ENCODE measurements at places on chromosomes 11 and 22.

DNA sequence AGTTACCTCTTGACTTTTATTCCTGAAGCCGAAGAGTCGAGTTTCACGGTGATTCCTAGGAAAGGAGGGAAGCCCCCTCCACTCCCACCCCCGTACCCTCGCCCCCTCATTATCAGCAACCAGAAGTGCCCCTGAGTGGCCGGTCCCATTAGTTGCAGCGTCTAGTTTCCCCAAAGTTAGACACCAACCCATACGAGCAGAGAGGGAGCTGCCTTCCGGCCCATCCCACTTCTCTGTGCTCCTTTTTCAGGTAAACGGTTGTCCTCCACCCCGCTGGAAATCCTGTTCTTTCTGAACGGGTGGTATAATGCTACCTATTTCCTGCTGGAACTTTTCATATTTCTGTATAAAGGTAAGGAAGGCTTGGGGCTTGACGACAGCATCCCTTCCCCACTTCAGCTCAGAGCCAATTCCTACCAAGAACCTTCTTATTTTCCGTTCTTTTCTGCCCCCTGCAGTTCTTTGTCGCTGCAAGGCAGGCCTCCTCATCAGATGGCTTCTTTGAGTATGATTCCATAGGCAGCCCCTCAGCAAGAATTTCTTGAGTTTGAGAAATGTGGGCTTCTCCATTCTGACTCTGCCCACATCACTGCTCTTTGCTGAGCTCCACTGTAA, 701 bp downstream of the TMEM216 start:
- DNase-seq, result no peak

DNA sequence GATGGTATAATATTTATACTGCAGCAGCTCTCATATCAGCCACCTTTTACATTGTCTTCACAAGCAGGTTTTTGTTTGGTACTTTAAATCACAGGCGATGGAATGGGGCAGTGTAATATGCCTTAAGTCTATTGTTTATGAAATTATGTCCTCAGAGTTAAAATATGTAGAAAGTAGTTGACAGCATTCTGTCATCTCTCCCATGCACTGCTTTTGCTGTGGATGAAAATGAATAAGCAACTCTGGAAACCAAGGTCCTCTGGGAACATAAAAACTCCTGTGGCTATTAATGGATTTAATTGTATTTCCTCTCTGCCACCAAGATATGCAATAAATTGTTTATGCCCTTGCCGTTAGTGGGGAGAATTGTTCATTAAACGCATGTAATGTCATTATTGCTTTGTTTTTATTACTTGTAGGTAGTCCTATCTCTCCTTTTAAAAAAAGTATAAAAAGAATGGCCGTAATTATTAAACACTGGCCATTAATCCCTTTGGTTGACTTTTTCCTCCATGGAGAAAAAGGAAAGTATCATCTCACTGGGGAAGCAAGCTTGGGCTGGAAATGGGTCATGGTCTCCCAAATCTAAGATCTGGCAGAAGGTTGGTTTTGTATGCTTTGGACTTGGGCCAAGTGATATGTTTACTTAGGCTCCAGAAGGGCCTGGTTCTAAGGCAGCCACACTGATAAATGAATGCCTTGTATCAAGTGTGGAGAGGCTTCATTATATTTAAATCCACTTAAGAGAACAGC, 13.1 kb downstream of the PACS1 start:
- DNase-seq, result peak; percentile 49

GRCh38 chr22:45208993-45209838, 31.5 kb downstream of the KIAA0930 start:
- no peak for DNase-seq

DNA sequence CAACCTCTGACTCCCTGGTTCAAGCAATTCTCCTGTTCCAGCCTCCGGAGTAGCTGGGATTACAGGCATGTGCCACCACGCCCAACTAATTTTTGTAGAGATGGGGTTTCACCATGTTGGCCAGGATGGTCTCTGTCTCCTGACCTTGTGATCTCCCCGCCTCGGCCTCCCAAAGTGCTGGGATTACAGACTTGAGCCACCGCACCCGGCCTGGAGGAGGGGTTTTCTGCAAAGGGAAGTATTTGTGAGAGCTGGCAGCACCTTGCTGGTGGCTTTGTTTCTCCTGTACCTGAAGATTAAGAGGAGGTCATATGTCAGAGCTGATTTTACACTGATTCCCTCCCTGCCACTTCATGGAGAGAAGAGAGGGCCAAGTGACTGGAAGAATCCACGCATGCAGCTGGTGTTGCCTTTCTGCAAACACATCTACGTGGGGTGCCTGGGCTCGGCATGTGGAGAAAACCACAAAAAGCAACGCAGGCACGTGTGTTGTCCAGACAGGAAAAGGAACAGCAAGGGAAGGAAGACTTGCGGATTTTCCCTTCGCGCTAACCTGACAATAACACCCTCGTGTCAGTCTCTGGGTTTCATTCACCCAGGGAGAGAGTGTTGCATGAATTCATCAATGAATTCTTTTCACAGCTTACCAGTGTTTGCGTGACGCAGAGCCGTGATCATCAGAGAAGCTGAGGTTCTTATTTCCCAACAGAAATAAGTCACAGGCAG, 61.9 kb downstream of the TSPAN18 start:
- no peak for DNase-seq

DNA sequence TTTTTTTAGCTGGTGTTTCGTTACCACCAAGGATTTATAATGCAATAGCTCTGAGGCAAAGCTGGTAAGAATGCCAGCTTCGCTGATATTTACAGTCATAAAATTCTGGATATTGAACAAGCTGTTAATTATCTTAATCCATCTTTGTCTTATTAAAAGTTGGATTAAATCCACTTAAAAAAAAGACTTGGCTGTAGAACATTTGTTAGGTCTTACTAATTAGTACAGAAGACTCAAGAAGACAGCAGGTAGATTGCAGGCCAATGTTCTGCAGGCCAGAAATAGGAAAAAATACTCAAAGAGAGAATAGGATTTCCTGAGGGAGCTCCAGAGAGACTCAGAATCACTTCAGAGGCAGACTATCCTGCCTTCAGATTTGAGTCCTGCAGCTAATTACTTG, 7.5 kb downstream of the ROBO4 start:
- DNase-seq, result no peak

DNA sequence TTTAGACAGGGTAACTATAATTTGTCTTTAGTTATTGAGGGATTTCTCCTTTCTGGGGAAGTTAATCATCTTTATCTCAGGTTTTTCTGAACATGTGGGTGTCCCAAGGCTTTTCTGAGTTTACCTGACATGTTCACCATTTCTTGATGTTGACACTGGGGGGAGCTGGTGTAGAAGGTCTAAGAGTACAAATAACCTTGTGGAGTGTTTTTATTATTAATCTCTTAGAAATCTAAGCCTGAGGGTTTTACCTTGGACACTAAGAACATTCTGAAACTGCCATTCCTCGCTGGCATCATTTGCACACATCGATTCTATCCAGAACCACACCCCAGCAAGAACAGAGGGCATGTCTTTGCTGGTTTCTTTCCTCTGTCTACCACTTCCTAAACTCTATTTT, 15.6 kb upstream of the C11orf91 start:
- DNase-seq, result no peak

DNA sequence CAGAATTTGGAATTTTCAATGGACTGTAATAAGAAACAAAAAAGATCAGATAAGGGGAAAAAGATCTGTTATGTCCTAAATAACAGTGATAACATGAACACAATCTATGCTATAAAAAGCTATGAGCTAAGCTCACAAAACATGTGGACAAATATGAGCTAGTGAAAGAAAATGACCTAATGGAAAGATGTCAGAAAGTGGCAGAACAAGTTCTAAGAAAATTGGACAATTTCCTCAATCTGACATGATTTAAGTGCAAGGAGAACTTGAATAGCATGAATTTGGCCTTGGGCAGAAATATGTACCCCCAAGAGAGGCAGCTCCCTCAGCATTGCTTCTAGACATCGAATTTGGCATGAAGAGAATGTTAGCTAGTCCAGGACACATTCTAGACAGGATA, 212.0 kb upstream of the PGR start:
- DNase-seq, result no peak

DNA sequence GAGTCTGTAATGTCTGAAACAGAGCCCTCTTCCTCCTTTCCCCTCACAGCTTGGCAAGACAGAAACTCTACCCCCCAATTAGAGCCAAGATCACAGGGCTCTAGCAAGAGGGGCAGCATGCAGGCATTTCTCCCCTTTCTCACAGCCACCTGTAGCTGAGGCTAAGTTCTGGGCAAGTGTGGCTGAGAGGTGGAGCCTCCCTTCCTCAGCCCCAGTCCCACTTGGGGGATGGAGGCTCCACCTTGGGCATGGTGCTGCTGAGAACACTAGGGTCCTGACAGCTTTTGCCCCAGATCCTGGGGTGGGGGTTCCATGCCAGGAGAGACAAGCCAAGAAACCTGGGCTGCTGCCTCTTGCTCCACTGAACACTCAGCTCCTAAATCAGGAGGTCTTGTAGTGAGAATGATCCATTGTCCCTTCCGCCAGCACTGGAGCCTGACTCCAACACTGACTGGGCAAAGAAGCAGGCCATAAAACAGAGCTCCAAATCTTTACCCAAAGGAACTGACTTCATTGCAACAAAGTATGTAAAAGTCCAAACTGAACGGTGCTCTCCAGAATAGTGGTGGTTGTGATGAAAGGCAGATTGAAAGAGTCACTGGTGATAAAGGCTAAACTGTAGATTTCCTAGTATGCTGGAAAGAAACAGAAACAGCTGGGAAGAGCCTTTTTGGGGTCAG, 25.6 kb downstream of the NARS2 start:
- no peak for DNase-seq

GRCh38 chr22:18950141-18950540, 14.0 kb upstream of the PRODH start:
- no peak for DNase-seq

DNA sequence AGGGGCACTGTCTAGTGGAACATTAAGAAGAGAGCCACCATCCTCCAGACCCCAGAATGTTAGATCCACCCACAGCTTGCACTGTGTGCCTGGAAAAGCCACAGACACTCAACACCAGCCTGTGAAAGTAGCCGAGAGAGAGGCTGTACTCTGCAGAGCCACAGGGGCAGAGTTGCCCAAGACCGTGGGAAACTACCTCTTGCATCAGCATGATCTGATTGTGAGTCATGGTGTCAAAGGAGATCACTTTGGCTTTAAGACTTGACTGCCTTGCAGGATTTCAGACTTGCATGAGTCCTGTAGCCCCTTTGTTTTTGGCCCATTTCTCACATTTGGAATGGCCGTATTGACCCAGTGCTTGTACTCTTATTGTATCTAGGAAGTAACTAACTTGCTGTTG, 115.9 kb upstream of the CCDC179 start:
- no peak for DNase-seq

DNA sequence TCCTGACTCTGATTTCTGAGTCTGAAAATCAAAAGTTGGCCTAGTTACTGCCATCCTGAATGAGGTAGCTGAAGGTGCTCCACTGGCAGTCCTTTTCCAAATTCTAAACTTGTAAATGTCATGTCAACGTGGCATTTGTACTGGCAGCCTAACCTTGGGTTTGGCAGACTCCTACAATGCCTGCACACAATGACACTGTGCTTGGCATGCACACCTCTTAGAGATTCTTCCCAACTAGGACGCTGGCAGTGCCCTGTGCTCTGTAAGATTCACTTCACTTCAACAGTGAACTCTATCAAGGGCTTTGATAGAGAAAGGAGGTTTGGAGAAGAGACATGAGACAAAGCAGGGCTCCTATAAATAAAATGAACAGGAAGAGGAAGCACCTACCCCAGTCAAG, 21.9 kb upstream of the PPP2R1B start:
- no peak for DNase-seq

- no peak for DNase-seq
Measured at GRCh38 chr11:118016104-118016503, 29.9 kb downstream of the IL10RA start.

DNA sequence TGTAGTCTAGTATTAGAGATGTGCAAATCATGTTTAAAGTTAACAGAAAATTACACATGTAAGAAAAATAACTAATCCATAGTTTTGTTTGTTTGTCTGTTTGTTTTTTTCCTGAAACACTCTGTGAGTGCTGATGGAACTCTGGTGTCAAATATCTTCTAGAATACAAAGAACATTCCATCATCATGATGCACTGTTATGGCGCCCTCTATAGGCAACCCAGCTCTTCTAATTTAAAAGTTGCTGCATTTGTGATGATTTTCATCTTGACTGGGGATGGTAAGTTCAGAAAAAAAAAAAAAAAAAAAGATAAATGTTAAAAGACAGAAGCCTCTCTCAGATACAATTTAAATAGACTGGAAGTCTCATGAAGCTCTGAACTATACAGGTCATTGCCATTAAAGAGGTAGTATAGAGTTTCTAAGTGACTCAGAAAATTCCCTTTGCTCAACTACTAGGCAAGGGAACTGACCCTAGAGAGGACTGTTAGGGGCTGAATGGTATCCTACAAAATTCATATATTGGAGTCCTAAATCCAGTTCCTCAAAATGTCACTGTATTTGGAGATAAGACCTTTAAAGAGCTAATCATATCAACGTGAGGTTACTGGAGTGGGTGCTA, 597.2 kb upstream of the ANO3 start:
- no peak for DNase-seq

GRCh38 chr22:30117256-30117655, 37.0 kb downstream of the HORMAD2 start:
- DNase-seq, result no peak

DNA sequence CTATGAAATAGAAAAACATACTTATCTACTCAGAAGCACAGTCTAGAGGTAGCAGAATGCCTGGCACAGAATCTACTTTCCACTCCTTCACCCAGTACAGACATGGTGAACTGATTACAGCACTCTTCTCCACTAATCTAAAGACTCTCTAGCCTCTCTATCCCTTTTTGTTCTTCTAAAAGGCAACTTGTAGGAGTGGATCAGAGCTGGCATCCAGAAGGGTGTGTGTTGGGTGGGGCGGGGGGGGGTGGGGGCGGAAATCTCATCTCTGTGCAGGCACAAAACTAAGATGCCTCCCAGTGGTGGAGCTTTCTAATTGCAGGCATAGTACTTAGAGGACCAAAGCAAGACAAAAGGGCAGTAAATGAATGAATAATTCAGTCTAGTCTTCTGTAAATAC, 11.5 kb upstream of the EMID1 start:
- no peak for DNase-seq

DNA sequence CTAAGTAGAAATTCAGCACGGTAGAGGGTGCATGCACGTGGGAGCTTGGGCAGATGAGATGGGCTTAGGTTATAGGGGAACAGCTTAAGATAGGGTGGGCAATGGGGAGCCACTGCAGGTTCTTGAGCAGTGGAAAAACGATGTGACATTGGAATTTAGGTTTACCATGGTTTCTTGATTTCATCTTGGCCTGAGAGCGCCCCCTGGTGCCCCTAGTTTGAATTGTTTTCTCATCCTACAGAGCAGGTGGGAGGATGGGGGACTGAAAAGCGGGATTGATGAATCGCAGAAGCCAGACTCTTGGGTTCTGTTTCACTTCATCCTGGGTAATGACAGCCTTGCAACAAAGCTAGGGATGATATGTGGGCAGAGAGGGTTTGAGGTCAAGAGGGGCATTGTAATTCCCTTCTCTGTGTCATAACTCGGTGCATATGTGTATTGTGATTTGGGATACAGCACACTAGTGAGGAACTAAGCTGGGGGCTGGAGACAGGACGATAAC, 6.7 kb upstream of the MCAM start:
- no peak for DNase-seq
